ENCODE measurements at places on chromosomes 3 and 15. TPM values are rescaled to one million over a fixed set of nuclear protein-coding genes. Genes with fewer than 3 reads are reported as not detected.

- no peak for DNase-seq
Measured at GRCh38 chr3:139113993-139114375, 69.3 kb upstream of the PRR23C start.

DNA sequence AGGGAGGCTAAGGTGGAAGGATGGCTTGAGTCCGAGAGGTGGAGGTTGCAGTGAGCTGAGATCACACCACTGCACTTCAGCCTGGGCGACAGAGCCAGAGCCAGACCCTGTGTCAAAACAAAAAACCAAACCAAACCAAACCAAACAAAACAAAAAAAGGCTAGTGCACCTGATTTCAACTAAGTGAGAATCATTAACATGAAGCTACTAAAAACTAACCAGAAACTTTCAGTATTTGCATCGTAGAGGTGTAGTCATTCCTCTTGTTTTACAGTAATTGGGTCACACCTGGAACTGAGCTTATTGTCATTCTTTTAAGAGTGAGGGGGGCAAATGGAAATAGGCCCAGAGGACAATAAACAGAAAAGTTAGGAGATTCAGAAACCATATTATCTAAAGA is 58.5 kb downstream of the ST6GAL1 start:
- DNase-seq = no peak

The CLDN1 gene
- total RNA-seq = 0.39 TPM

DNA sequence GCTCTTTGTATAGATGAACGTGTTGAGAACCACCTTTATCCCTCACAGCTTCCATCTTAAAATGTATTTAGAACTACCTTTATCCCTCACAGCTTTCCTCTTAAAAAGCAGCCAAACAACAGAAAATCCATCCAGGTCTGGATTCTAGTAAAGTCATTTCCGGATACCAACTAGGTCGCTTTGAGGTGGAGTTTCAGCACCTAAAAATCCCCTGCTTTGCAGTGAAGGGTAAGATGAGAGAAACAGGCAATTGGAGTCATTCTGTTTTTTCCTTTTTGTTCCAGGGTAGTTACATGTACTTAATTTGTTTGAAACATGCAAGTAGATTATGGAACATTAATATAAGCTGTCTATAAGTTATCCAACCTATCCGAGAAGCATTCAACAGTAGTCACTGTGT is 192.0 kb downstream of the UBE2E2 start:
- no peak for DNase-seq

The IL5RA gene
- 0.19 TPM for total RNA-seq

DNA sequence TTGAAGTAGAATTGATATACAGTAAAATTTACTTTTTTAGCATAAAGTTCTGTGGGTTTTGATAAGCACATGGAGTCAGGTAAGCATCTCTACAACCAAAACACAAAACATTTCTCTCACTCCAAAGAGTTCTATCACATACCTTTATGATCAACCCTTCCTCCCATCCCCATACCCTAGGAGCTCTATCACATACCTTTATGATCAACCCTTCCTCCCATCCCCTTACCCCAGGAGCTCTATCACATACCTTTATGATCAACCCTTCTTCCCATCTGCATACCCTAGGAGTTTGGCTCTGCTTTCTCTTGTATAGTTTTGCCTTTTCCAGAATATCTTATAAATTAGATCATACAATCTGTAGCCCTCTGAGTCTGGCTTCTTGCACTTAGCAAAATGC is 315.1 kb downstream of the ROBO2 start:
- DNase-seq = no peak

The STAB1 gene
- 47.5 TPM for total RNA-seq

The GLDN gene
- 0.07 TPM for total RNA-seq

The PTX3 gene
- total RNA-seq = 15.4 TPM

- DNase-seq = no peak
Measured at GRCh38 chr3:125256675-125257074, 44.1 kb upstream of the SLC12A8 start.

DNA sequence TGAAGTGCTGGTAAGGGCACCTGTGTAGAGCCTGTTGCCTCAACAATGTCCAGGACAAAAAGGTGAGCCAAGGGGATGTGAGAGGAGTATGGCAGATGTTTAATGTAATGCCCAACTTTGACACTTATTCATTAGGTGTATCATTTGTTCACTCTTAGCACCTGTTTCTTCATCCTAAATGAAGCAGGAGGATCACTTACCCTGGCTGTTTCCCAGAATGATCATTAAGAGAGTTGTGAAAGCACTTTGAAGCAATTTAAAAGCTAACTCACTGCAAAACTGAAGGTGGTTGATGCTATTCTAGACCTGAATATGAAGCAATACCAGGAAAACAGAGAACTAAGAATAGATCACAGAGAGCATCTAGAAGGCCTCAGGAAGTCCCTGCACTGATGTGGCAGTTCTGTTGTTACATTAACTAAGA is 3.4 kb upstream of the HHLA2 start:
- DNase-seq = no peak

- no peak for DNase-seq
Measured at GRCh38 chr3:114406922-114407321, 113.1 kb downstream of the TIGIT start.

The MASP1 gene
- 1.8 TPM for total RNA-seq

DNA sequence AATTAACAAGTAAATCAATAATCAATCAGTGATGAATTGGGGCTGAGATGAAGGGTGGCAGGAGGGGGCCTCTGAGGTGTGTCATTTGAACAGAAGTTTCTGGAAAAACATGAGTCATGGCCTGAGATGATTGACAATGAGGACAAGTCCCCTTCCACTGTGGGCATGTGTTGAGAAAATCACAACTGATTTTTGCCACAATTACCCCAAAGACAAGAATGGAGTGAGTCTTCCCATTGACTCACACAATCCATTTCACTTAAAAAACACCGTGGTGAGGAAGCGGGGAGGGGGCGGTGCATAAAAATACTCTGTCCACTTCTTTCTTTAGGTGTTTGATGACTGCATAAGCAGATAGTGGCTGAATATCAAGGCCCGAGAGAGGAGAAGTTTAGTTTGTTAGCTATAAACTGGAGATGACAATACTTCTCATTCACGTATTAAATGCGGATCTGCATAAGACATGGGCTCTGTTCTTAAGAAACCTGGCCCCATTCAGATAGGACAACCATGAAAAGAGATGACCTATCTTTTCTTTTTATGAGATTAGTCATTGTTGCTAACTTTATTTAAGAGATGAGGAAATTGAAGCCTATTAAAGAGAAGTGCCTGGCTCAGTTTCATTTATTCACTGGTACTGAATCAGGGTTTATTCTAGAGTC is 34.7 kb downstream of the SHC4 start:
- no peak for DNase-seq

- DNase-seq = no peak
Measured at GRCh38 chr3:97952872-97953271, 19.4 kb downstream of the RIOX2 start.

The ZNF621 gene
- total RNA-seq = 8.8 TPM

DNA sequence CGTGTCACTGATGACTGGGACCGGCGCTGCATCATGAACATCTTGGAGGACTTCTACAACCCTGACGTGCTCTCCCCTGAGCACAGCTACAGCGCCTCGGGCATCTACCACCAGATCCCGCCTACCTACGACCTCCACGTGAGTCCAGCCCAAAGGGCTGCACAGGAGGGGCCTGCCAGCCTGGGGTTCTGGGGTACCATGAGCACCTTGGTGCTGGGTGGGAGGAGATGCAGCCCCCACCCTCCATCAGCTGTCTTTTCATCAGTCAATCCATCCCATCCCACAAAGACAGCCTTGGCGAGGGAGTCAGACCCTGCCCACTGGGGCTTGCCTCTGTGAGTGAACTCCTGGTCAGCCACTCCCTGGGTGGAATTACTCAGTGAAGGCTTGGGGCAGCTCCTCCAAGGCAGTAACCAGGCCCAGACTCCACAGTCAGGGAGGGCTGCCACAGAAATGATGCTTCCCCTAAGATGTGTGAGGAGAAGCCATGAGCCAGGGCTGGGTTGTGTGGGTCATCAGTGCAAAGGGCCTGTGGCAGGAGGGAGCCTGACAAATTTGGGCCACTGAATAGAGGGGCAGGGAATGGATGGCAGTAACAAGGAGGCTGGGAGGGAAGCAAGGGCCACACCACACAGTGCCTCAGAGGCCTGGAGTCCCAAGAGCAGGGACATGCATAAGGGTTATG is 47.9 kb downstream of the SEMA3G start:
- DNase-seq = peak; percentile 7

The CSPG5 gene
- 0.39 TPM for total RNA-seq

- DNase-seq = no peak
Measured at GRCh38 chr3:175075269-175075668, 216.1 kb downstream of the NAALADL2 start.

DNA sequence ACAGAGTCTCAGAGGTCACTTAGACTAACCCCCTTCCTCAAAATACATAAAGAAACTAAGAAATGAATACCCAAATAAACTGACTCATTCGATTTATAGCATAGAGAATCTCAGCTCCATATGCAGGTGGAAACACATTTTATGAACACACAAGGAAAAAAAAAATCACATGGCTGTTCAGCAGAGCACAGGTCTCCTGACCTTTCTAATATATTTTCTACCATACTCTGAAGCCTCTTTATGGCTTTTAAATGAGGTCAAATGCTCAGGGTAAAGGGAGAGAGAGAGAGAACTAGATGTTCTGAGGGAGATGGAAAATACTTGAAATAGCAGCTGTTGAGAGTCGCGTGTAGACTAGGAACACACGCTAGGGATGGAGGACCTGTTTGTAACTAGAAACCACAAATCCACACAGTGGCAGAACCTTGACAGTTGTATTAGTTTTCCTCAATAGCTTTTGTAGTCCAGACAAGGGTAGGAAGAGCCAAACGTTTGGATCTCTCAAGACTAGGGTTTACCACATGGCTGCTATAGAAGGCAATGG is 165.3 kb downstream of the FMN1 start:
- DNase-seq = no peak

- DNase-seq = no peak
Measured at GRCh38 chr3:9194509-9195184, 54.8 kb downstream of the SRGAP3 start.

The B3GALNT1 gene
- total RNA-seq = 1.7 TPM

DNA sequence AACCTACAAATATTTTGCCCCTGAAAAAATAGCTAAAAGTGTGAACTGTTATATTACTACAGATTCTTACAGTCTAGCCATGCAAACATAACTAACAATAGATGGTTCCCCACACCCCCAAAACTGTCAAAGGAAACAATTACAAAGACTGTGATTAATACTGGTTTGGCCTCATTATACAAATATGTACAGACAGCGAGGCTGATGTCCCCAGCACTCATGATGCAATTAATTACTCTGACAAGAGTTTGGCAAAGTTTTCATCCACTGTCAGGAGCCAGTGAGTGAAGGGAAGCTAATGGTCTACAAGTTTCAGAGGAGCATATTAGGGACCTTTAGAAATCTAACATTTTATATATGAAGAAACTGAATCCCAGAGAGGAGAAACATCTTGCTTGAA is 61.0 kb downstream of the HMG20A start:
- no peak for DNase-seq

GRCh38 chr15:26191193-26191592 is 328.1 kb upstream of the ATP10A start:
- DNase-seq = no peak

- peak; percentile 35 for DNase-seq
Measured at GRCh38 chr3:143529018-143529478, 319.2 kb downstream of the SLC9A9 start.

DNA sequence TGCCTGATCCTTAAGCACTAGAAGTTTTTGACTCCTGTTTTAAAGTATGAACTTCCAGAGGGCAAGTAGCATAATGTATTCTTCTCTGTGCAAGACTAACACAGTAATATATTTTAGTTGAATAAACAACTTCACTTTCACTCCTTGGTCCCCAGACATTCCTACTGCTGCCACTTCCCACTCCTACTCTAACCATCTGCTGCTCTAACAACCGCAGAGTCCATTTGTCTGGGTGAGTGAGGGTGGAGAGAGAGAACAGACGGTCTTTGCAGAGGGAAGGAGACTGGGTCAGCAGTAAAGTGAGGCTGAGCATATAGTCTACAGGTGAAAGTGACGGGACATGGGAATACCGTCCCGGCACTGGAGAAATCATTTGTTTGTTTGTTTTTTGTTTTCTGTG is 301.0 kb upstream of the SLCO3A1 start:
- no peak for DNase-seq

The NEIL1 gene
- 11.3 TPM for total RNA-seq

DNA sequence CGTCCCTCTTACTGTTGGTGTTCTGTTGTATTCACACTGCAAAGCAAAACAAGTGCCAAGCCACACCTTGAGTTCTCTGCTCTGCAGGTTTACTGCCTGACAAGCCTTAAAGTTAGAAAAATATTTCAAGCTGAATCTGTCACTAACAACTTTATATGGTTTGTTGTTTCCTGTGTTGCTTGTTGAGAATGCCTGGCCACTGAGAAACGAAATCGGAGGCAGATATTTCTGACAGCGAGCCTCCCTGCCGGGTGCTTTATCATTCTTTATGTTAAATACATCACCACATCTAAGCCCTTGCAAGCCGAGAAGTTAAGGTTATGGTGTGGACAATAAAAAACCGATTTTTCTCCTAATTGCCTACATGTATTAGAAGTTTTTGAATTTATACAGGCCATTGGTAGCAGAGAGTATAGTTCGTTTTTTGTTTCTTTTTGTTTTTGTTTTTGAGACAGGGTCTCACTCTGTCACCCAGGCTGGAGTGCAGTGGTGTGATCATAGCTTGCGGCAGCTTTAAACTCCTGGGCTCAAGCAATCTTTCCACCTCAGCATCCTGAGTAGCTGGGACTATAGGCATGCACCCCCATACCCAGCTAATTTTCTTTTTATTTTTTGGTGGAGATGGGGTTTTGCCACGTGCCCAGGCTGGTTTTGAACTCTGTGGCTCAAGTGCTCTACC is 188.4 kb upstream of the ICE2 start:
- no peak for DNase-seq

GRCh38 chr3:98199020-98199419 is 32.5 kb downstream of the OR5H15 start:
- DNase-seq = no peak

The PARP16 gene
- total RNA-seq = 6.3 TPM
